HEK293T (cell line): ENCODE measurements at places on chromosomes 7 and 10.
A peak's percentile ranks its signal among the peaks of the same experiment; 100 is the strongest.

GRCh38 chr7:45268013-45268412 lies 110.4 kb downstream of the RAMP3 start:
- DNase-seq: no peak

GRCh38 chr7:15000157-15000556 lies 97.6 kb upstream of the DGKB start:
- no peak for DNase-seq

GRCh38 chr10:132320654-132321469 lies 11.1 kb upstream of the LRRC27 start:
- DNase-seq: no peak

- DNase-seq: no peak
Observed at GRCh38 chr7:72317341-72317740, 94.8 kb downstream of the CALN1 start.

GRCh38 chr10:34392641-34393170 lies 422.4 kb downstream of the PARD3 start:
- no peak for DNase-seq

- DNase-seq: no peak
Observed at GRCh38 chr7:105219771-105220160, 169.0 kb downstream of the SRPK2 start.

GRCh38 chr10:126808103-126808502 lies 97.1 kb upstream of the DOCK1 start:
- no peak for DNase-seq

DNA sequence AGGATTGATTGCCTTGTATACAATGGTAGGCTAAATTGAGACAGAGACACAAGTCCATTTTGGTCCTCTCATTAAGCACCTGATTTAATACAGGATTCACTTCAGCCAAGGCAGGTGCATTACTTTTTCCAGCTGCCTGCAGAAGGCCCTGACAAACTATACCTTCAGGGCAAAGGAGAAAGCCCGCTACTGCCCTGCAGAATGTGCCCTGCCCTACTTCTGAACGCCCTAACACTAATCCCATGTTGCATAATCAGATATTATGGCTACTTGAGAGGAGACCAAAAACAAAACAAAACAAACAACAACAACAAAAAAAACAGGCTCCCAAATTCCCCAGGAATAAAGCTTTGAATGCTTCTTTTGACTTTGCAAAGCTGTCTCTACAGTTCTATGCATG lies 116.9 kb upstream of the ABI1 start:
- DNase-seq: no peak

DNA sequence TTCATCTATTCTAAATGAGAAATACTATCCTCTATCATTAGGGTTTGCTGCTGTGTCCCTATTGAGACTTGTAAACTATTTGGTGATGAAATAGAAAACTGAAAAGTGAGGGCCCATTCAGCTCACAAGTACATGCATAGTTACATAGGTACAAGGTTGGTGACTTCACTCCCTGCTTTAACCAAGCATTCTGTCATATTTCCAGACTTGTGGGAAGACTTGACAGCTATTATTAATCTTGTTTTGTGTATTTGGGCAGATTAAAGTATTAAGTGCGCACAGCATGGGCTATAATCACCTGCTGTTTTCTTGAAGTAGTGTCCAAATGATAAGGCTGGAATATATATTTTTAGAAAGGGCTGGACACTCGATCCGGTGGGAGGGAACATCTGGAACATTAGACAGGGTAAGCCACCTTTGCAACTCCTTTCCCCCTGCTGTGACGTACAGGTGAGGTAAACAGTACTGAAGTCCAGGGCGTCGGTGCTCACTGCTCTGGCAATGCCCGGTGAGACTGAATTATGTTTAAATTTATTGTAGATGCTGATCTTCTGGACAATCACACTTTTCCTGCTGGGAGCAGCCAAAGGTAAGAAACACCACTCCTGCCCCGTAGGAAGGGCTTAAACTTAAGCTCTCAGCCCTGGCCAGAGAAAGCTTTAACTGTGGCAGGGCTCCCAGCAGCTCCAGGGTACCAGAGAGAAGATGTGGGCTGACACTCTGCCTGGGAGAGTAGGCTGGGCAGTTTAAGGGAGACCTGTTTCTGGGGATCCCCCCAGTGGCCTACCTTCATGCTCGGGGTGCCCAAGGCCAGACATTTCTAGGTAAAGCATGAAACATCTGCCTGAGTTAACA lies at the start of gene PNLIPRP1:
PNLIPRP1 (plus strand) TSS at position 370 of the 855 bp plus-strand sequence; CDS start at position 541, 171 bp downstream.
- DNase-seq: no peak

GRCh38 chr10:75617485-75618155 lies 186.2 kb downstream of the LRMDA start:
- no peak for DNase-seq

DNA sequence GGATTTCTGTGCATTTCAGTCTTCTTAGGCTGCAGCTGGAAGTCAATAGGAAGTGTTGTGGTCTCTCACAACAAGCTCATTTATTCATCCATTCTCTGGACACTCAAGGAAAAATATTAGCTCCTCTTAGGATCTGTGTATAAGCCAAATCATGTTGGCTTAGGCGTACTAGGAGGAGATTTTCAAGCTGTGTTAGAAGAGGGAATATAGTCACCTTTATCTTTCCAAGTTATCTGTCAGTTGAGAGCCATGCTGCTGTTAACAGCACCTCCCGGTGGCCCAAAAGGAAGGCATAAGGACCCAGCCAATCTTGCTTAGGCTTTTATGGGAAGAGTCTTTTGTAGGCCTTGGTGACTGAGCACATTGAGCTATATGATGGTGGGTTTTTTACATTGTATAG lies 220.0 kb downstream of the LRMDA start:
- peak; percentile 36 for DNase-seq

DNA sequence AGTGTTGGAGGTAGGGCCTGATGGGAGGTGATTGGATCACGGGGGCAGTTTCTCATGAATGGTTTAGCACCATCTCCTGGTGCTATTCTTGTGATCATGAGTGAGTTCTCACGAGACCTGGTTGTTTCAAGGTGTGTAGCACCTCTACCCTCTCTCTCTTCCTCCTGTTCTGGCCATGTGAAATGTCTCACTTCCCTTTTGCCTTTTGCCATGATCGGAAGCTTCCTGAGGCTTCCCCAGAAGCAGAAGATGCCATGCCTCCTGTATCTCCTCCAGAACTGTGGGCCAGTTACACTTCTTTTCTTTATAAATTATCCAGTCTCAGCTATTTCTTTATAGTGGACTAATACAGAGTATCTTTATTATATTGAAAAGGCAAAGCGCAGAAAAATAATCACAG lies 90.1 kb downstream of the FAM171A1 start:
- no peak for DNase-seq

GRCh38 chr7:7080802-7081201 lies 101.5 kb upstream of the C1GALT1 start:
- no peak for DNase-seq

GRCh38 chr10:33306126-33306525 lies 28.3 kb downstream of the NRP1 start:
- no peak for DNase-seq
